ENCODE measurements at places on chromosomes 7 and 10.

DNA sequence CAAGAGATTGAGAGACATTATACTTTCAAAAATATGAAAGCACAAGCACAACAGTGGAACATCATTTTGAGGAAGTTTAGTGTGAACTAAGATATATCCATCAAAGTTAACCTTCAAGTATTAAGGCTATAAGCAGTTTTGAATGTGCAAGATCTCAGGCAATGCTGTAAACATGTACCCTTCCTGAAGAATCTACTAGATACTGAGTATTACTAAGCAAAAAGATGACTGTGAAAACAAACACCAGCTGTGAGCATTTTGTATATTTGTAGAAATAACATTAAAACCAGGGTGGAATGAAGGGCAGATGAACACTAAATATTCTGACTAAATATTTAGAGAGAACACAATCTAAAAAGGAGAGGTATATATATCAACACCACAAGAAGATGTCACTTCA, 41.3 kb upstream of the ADRA2A start:
- no peak for DNase-seq

DNA sequence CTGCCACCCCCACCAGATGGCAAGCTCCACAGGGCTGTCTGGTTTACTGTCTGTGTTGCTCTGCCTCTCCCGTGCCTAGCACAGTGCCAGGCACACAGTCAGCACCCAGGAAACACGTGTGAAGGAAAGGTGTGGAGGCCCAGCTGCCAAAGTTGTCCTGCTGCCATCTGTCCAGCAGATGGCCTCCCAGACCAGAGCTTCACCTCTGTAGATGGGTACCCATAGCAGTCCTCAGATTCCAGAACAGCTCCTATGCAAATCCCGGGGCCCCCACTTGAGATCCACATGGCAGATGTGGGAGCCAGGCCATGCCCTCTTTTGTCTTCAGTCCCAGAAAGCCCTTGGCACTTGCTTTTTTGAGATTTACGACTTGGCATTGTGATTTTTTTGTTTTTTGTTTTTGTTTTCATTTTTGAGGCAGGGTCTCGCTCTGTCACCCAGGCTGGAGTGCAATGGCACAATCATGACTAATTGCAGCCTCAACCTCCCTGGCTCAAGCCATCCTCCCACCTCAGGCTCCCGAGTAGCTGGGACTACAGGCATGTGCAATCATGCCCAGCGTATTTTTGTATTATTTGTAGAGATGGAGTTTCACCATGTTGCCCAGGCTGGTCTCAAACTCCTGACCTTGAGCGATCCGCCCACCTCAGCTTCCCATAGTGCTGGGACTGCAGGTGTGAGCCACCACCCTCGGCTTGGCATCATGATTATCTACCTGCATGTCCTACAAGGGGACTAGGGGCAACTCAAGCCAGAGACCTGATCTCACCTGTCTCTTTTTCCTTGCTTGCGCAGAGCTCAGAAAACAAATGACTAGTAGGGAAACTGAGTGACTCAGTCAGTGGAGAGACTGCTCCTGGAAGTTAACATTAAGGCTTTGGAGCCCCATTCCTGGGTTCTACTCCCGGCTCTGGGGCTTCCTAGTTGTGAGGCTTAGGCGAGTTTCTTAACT, 16.9 kb upstream of the PALD1 start:
- DNase-seq, result no peak

- DNase-seq, result no peak
Observed at GRCh38 chr7:144038887-144039286, 9.9 kb upstream of the OR2A5 start.

- no peak for DNase-seq
Observed at GRCh38 chr10:118167056-118167700, 120.4 kb upstream of the RAB11FIP2 start.

DNA sequence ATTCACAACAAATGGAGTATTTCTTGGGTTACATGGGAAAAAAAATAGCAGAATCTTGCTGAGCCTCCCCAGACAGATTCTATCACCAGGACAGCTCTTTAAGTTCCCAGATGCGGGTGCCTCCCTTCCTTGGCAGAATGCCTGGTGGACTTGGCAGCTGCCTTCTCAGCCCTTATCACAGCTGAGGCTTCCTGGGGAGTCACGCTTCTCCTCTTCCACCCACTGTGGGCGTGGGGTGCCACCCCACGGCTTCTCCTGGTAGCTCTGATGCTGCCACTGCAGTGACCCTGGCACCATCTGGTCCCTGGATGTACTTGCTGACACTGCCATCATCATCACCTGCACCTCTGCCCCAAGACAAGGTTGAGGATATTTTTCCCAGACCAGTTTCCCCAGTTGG, 16.2 kb upstream of the NME8 start:
- no peak for DNase-seq

GRCh38 chr10:125081931-125082330, 78.4 kb downstream of the CTBP2 start:
- no peak for DNase-seq

DNA sequence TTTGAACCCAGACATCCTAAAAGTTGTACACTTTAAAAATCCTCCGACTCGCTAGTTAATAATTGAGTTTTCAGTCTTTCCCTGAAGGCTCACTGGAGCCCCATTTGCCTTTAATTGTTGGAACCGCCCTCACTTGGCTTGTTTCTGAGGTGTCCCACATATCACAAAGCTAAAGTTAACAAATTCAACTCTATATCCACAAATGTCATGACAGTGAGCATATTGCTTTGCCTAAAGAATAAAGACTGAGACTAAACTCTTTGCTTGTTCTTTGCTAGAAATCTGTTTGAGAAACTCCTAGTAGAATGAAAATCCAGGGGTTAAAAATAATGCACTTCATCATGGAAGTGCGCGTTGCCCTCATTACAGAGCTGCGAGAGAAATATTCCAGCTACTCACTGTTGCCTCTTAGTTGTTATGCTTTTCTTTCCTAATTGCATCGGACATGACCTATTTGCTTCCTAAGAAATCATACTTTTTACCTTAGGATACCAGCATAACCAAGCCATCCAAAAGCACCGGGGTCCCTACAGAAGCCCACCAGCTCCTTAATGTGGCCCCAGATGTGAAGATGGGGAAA, 752 bp downstream of the THSD7A start:
- DNase-seq, result no peak

- no peak for DNase-seq
Observed at GRCh38 chr10:23826421-23826820, 382.5 kb upstream of the KIAA1217 start.

GRCh38 chr10:14879928-14880193, 1.2 kb downstream of the SUV39H2 start:
- no peak for DNase-seq

DNA sequence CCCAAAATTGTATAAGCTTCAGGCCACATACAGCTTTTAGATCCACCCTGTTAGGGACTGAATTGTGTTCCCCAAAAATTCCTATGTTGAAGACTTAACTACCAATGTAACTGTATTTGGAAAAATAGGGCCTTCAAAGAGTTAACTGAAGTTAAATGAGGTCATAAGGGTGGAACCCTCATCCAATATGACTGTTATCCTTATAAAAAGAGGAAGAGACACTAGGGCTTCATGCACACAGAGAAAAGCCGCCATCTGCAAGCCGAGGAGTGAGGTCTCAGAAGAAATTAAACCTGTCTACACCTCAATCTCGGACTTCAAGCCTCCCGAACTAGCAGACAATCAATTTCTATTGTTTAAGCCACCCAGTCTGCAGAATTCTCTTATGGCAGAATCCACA, 317.9 kb upstream of the NFE2L3 start:
- no peak for DNase-seq

DNA sequence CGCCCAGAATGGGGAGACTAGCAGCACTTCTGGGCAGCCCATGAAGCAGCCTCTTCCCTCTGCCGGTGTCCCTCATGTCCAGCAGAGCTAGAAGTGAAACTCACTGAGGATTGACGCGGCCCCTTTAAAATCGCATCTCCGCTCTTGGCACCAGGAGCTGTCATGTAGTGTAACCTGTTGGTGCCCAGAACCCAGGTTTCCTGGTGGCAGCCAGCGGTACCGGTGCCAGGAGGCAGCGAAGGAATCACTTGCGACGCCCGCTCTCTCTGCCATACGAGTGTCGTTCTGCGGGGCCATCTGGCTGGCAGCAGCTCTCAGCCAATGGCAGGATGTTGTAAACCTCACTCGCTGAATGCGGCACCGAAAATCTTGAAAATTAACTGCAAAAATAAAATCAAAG, 82.7 kb downstream of the CUX1 start:
- DNase-seq, result no peak

DNA sequence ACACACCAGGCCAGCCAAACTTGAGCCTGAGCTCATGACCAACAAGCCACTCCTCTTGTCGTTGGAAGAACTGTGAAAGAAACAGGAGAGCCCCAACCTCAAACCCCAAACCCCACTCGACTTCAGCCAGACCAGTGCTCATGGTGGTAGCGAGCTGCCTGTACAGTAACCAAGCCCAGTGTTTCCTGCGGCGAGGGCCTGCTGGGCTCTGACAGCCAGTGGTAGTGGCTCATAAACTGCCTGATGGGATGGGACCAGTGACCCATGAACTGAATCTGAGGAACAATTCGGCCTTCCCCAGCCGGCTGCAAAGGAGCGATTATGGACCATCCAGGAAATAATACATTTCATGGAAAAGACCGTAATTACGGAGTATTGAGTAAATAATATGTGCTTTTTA, 191.9 kb downstream of the RPS24 start:
- DNase-seq, result no peak

DNA sequence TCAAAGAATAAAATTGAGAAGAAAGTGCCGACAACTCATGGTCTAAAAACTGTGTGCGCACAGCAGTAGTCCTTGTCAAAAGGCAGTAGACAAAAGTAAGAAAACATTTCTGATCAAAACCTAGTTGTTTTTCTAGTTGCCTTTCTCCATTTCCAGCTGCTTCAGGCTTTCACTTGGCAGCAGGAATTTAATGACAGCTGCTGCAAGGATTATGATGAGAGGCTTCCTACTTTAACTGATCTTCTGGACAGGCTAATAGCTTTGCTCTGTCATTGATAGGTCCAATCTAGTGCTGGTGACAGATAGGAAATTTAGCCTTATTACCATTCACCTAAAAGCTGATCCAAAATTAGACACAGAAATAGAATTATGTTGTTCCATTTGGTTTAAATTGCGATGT, 110.7 kb upstream of the SEMA3C start:
- no peak for DNase-seq

DNA sequence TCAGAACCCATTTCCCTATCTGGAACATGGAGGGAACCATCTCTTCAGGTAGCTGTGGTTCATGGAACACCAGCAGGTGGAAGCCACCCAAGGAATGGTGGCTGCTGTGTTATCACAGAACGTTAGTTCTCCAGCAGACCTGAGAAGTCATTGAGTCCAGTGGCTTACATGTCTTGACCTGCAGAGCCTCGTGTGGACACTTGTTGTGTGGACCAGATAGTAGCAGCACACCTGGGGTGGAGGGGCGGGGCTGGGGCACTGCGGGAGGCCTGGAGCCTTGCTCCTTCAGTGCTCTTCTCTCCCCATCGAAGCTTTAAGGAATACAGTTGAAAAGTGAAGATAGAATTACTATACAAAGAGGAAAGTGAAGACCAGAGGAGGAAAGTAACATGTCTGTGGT, 42.4 kb downstream of the VWA2 start:
- no peak for DNase-seq

DNA sequence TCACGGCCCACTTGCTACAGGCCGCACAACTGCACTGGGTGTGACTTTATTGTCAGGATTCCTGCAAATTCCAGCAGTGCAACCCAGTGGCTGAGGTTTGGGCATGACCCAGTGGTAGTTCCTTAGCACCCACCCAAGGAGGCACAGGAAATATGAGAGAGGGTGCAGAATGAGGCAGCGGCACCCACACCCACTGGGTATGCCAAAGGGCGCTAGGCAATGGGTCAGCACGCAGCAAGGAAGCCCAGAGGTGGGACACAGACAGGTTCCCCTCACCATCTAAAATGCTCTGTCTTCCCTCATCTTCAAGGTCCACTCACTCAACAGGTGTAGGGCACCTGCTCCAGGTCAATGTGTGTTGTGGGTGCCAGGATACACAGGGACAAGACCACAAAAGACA, 357.8 kb upstream of the MKI67 start:
- DNase-seq, result no peak

- DNase-seq, result no peak
Observed at GRCh38 chr10:62075414-62075813, 173.9 kb downstream of the ARID5B start.

DNA sequence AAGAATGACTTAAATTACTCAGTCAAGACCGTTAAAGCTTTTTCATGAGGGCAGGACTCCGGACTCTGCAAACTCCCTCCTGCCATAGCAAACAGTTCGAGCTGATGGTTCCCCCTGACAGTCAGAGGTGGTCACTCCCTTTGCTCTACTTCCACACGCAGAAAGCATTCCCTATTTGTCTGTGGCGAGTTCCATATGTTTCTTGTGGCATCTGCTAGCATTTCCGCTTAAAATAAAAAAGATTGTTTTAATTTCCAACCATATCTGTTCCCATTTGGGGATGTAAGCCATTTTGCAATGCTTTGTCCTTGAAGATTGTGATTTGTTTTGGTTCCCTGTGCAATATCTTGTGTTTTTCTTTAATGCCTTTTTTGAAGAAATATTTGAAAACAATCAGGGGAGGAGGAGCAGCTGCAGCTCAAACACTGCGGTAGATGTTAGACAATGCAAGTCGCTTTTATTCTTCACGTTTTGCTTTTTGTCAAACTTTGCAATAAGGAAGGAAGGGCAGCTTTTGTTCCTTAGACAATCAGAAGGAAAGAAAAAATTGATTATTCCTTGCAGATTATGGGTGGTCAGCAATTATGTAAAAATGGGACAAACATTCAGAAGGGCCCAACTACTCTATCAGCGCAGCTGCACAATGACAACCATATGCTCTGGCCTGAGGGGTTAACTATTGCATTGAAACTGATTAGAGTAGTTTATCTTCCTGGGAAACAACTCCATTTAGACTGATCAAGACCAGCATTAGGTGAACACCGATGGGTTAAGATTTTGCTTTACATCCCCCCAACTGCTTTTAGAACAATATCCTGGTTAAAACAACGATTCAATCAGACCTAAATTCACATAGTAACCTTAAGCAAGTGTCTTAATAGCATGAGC, 425.8 kb upstream of the NRP1 start:
- DNase-seq, result no peak

DNA sequence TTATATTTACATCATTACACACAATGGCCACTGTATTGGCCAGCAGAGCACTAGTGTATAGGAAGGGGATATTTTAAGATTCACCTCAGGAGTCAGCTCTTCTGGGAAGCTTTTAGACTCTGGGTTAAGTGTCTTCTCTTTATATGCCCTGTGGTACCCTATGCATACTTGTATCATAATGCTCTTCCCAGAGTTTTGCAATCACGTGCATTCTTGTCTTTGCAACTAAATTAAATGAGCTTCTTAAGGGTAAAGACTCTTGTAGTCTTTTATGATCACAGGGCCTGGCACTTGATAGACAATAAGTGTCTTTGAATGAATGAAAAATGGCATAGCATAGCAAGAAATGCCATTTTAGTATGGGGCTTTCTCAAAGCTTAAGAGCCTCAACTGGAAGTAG, 35.4 kb upstream of the ARMS2 start:
- DNase-seq, result no peak

GRCh38 chr7:132771301-132771730, 195.0 kb upstream of the PLXNA4 start:
- DNase-seq, result no peak

Measured in non-pigmented ciliary epithelial cell (primary cell).